ENCODE measurements at places on chromosomes 5 and 9.

- DNase-seq: no peak
Observed at GRCh38 chr5:124253203-124253810, 493.1 kb downstream of the ZNF608 start.

GRCh38 chr9:100926366-100926765, 102.2 kb upstream of the PLPPR1 start:
- DNase-seq: no peak

- no peak for DNase-seq
Observed at GRCh38 chr5:166595274-166595951, 1696.0 kb upstream of the WWC1 start.

DNA sequence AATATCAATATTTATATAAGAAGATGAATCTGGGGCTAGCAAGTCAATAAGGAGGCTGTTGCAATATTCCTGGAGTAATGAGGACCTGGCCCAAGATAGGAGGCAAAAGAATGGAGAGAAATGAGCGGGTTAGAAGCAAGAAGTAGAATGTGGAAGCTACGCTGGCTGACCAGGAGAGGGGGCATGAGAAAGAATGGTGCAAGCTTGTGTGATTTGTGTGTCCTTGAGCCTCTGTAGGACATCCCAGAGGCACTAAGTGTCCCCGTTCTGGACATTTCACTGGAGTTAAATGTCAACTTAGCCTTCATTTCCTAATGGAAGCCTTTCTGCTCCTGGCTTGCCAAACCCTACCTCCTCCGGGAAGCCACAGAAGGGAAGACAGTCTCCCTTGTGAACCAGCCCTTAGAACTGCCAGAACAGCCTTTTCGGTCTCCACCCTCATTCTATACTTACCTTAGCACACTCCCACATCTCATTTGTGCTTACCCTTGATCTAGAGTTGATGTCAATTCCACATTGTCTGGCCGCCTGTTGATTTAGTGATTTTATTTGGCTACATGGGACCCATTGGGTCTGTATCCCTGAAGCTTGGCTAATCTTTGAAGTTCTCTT, 6.7 kb upstream of the PDE6A start:
- DNase-seq: no peak

DNA sequence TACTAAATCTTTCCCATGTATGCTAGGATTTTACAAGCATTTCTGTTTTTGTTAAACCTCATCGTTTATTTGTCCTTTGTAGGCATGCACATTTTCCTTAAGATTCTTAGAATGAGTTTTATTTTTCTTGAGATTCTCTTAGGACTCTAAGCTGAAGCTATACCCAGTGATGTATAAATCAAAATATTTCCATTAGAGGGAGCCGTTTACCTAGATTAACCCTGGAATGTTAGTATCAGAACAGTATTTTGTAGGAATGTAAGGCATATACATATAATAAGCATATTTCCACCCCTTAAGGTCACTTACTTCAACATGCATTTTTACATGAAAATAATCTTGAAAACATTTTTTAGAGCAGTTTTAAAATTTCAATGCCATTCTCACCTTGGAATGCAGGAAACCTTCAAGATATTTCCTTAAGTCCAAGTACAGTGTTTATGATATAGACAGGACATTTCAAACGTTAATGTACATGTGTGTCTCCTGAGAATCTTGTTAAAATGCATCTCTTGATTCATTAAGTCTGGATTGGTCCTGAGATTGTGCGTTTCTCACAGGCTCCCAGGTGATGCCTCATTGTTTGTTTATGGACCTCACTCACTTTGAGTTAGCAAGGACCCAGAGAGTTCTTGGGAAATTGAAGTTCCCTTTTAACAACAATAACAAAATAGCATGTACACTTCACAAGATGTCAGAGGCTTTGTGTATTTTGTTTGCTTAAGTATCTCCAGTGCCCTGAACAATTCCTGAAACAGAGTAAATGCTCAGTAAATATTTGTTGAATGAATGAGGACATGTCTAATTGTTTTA, 34.9 kb upstream of the FCHO2 start:
- DNase-seq: peak; percentile 57

DNA sequence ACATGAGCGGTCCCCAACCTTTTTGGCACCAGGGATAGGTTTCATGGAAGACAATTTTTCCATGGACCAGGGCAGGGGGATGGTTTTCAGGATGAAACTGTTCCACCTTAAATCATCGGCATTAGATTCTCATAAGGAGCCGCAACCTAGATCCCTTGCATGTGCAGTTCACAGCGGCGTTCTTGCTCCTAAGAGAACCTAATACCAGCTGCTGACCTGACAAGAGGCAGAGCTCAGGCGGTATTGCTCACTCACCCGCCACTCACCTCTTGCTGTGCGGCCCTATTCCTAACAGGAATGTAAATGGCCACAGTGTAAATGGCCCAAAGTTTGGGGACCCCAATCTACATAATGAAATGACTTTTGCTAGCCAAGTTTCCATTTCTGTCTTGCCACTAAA, 3.1 kb upstream of the PLIN2 start:
- no peak for DNase-seq

GRCh38 chr5:151648988-151649387, 37.7 kb downstream of the SPARC start:
- no peak for DNase-seq

DNA sequence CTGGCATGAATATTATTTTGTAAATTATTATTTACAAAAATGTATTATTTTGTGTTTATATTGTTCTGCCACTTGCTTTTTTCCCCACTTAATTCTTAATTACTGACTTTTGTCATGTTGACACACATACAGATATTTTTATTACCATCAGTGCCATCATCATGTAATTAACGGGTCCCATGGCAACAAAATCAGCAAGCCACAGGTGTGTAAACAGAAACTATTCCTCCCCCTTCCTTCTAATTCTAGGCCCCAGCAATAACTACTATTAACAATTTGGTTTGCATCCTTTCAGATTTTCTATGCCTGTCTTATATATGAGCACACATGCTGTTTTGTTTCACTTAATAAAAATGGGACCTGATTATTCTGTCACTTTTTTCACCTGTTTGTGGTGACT, 29.3 kb downstream of the CYFIP2 start:
- DNase-seq: no peak
